Activated CD8-positive, alpha-beta memory T cell treated with anti-CD3 and anti-CD28 coated beads for 1 hour (primary cell): ENCODE measurements at places on chromosomes 16 and 17.

DNA sequence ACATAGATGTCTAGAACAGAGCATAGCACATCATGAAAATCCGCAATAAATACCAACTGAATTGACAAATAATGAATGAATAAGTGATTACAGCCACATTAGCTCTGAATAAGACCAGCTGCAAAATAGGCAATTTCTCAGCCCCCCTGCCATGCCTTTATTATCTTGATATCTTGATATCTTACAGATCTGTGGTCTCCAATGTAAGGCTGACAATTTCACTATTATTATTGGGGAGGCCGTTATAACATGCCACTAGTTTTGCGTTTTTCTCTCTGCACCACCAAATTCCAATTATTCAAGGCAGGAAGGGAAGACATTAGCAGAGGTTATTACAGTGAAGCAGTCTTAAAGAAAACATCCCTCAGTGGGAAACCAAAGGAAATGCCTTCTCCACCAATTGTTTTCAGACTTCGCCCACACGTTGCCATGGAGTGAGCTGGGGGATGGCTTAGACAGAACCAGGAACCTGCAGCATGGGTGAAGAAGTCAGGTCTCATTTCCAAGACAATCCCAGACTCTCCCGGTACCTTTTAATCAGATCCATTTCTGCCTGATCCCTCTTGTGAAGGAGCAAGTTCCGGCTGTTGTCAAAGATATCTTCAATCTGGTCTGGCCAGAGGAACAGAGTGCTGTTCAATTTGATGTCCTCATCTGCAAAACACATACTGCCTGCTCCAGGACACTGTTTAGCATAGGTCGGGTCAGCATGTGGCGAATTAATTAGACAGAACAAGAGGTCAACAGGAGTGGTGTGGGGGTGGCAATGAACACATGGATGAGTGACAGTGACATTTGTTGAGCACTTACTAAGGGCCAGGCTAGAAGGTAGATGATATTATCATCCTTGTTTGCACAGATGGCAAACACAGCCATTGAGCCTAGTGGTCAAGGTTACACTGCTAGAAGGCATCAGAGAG, 46.4 kb downstream of the DNAH3 start:
- DNase-seq: no peak

GRCh38 chr16:21943571-21943970, 9.6 kb upstream of the UQCRC2 start:
- no peak for DNase-seq

DNA sequence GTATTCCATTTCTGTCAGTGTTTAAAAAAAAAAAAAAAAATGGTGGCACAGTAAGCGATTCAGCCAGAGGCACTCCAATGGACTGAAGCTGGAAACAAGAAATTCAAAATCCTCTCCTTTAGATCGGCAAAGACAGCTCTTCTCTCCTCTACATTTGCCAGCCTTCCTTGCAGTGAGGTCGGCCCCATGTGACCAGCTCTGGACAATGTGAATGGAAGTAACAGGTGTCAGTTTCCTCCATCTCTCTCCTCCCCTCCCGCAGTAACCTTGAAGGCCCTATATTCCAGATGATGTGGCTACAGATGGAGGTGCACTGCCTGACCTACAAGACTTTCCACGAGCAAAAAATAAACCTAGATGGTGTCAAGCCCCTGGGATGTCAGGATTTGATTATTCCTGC, 15.0 kb downstream of the CUEDC1 start:
- no peak for DNase-seq

DNA sequence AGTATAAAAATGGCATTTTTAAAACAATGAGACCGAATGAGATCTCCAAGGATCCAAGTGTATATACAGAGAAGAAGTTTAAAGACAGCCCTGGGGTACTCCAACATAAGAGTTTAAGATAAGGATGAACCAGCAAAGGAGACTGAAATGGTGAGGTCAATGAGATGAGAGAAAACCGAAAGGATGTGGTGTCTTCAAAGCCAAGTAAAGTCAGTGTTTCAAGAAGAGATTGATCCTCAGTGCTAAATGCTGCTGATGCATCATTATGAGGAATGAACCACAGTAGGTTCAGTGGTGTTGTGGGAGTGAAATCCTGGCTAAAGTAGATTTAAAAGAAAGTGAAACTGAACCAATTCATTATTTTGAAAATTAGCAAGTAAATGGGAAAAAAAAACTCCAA, 38.1 kb upstream of the NLK start:
- DNase-seq: no peak

- DNase-seq: no peak
Observed at GRCh38 chr16:82703871-82704768, 77.4 kb downstream of the CDH13 start.

DNA sequence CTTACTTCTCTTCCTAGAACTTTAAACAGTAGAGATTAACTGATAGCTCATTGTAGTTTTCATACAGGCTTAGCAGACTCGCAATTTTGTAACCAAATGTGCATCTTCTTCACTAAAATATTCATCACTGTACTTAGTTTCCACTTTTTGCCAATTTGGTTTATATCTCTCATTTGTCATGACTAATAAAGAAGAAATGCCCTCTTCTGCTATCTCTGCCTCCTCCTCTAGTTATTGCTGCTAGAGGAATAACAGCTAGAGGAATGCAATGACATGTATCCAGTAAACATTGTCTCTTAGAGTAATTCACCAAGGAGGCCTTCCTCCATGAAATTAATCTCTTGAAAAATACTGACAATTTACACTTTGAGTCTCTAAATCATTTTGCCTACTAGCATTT, 115.5 kb upstream of the COX10 start:
- DNase-seq: no peak

- DNase-seq: no peak
Observed at GRCh38 chr16:83095941-83096692, 469.3 kb downstream of the CDH13 start.

GRCh38 chr16:17433577-17434451, 36.9 kb downstream of the XYLT1 start:
- no peak for DNase-seq

DNA sequence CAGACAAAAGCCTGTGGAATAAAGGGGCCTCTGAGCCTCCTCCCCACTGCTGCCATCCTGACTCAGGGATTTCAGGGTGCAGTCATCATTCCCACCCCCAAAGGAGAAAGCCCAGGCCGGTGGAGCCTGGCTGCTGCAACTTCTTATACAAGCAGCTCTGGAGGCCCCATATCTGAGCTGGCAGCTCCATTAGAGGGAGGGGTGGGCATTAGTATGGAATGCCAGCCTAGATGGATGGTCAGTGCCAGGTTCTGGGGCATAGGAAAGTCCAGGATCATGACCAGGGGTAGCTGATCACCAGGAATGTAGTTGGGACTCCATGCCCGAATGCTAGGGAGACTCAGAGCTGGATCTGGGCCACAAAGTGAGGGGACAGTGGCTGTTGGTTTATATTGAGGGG, 581.0 kb downstream of the KCNJ18 start:
- no peak for DNase-seq

GRCh38 chr17:19991252-19991885, 13.7 kb upstream of the AKAP10 start:
- no peak for DNase-seq

DNA sequence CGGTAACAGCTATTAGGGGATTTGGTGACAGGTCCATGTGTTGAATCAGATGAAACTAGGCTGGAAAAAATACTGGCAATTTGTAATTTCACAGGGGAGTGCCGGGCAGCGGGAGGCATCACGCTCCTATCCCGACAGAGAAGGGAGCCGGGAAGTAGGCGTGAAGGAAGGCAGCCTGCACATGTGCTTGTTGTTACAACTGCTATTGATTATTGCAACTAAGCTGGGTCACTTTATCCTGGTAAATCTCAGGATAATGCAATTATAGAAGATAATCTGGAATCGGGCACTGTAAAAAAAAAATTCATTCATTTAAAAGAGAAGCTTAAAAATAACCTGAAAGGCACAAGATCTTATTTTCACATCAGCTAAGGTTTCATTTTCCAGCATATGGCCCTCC, 180.6 kb downstream of the FOXL1 start:
- no peak for DNase-seq

DNA sequence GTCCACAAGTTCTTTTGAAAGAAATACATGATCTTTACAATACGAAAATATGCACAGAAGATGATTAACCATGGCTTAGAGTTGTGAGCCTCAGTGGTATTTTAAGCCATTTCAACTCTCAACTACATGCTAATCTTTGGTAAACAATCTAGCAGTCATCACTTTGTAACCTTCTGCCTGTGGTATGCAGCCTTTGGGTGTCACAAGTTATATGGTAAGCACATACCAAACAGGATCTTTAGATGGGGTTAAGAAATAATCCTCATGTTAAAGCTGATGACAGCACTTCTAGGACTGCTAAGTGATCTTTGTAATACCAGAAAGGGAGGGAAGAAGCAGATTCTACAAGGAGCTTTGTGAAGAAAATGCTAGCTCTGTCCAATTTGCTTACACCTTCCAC, 74.3 kb downstream of the CA4 start:
- no peak for DNase-seq

- DNase-seq: no peak
Observed at GRCh38 chr16:51797669-51798259, 646.7 kb upstream of the SALL1 start.

GRCh38 chr17:56114469-56114868, 38.8 kb upstream of the ANKFN1 start:
- DNase-seq: no peak

GRCh38 chr16:27706866-27707685, 157.1 kb downstream of the KATNIP start:
- no peak for DNase-seq

GRCh38 chr17:2883544-2884213, 87.4 kb downstream of the RAP1GAP2 start:
- no peak for DNase-seq

GRCh38 chr17:1078831-1079561, 82.1 kb downstream of the TIMM22 start:
- no peak for DNase-seq

DNA sequence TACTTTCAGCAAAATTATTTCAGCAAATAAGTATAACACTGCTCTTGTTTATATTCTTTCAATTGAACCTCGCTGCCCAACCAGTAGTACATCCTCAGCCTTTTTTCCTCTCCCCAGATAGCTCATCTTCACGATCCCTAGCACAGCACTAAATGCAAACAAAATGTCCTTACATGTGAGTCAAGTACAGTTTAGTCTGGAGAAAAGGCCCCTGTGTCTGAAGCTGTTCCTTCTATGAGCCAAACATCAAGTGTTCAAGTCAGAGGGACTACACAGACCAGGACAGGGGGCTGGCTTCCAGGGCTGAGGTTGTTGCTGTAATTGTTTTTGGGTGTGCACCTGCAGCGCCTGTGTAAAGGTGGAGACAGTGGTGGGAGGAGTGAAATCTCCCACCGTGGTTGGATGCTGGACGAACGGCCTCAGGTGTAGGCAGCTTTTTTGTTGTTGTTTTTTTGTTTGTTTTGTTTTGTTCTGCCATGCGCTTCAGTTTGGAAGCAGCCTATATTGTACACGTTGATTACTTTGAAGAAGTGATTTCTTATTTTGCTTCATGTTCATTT, 147.1 kb downstream of the PRKCA start:
- no peak for DNase-seq

GRCh38 chr17:67942810-67943209, 53.5 kb downstream of the C17orf58 start:
- DNase-seq: no peak

DNA sequence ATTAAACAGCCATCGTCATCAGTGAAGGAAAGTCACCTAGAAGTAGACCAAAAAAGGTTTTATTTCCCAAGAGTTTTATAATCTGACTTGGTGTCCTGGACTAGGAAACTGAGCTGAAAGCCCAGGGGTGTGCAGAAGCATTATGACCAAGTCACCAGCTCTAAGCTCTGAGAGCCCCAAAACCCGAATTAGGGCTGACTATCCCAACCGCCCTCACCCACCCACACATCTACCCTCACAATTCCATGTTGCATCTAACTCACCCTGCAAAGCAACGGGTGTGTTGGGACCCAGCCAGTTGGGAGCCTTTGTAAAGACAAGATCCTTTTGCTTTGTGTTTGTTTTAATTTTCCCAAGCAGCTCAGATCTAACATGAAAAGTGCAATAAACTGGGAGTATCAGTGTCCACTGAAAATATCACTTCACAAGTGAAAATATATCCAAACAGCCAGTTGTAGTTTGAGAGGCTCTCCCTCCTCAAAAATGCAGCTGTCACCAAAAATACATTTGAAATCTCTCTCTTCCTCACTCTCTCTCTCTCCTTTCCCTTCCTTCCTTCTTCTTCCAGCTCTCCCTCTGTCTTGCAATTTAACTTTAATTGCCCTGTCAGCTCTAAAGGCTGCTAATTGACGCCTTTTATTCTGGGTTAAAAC, 16.2 kb upstream of the NOG start:
- no peak for DNase-seq

DNA sequence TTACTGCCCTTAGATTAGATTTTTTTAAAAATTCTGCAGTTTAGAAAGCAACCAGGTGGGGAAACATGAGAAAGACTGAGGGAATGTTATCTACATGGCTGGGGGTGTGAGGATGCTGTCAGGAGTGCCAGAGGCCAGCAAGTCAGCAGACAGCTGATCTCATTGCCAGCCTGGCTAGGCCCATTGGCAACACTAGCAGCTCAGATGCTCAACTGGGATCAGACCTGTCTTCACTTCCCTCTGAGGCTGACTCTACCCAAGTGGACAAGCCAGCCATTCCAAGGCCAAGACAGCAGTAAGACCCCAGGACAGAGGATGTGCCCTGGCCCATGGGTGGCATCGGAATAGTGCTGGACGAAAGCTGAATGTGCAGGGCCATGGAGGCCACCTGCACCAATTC, 96.2 kb downstream of the TMEM132E start:
- no peak for DNase-seq

DNA sequence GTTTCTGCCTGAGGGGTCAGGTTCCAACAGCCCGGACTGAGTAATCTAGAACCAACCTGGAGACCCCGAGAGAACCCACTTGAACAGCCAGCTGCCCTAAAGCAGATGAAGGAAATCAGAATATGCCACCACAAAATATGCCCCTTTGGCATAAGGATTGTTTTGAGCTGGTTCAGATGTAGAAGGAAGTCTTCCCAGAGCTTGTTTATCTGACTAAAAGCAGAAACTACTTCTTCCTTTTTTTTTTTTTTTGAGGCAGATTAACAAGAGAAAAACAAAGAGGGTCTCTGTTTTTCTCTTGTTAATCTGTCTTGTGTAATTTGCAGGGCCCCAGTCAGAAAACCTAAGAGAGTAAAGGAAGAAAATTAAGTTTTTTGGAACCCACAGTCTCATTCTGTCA, 53.0 kb downstream of the PECAM1 start:
- DNase-seq: no peak

- DNase-seq: no peak
Observed at GRCh38 chr17:61457226-61457983, 5.2 kb downstream of the TBX4 start.

DNA sequence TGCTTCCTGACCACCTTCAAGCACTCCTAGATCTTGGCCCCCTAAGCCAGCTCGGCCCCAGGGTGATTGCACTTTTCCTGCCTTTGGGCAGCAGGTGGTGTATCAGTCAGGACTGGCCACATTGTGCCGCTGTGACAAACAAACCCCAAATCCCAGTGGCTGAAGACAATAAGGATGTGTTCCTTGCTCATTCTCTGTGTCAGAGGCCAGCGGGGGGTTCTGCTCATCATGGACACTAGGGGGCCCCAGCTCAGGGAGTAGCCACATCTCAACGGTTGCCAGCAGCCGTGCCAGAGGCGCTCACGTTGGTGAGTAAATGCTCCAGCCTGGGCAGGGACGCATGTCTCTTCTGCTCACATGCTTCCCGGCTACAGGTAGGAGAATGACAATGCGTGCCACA, 60.4 kb downstream of the ZDHHC7 start:
- DNase-seq: no peak
